ENCODE measurements at places on chromosomes 6 and 20.

DNA sequence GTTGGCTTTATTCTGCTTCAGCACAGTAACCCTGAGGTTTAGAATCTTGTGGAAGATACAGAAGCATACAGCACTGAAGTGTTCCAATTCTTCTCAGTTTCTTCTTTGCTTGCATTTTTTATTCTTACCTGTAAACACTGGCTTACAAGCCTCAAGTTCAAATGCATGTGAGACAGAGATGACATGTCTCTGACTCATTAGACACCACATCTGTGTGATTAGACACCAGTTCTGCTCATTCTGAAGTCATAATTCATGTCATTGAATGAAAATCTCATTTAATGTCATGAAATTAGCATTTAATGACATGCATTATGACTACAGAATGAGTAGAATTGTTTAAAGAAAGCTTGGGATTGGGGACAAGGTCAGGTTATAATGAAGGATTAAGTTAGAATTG, 5.8 kb downstream of the GZF1 start:
- DNase-seq: no peak

GRCh38 chr20:63032861-63033793, 26.4 kb upstream of the BHLHE23 start:
- no peak for DNase-seq

DNA sequence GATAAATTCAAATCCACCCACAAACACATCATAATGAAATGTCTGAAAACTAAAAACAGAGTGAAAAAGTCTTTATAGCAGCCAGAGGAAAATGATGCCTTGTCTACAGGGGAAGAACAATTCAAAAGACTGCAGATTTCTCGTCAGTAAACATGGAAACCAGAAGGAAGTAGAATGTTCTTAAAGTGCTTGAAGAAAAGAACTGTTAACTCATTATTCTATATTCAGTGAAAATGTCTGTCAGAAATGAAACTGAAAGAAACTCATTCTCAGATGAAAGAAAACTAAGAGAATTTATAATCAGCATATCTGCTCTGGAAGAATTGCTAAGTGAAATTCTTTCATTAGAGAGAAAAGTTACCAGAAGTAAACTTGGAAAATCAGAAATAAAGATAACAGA, 416.1 kb downstream of the TBC1D32 start:
- DNase-seq: no peak

- no peak for DNase-seq
These were observed 592.3 kb downstream of the FRK start for GRCh38 chr6:115468272-115469005.

DNA sequence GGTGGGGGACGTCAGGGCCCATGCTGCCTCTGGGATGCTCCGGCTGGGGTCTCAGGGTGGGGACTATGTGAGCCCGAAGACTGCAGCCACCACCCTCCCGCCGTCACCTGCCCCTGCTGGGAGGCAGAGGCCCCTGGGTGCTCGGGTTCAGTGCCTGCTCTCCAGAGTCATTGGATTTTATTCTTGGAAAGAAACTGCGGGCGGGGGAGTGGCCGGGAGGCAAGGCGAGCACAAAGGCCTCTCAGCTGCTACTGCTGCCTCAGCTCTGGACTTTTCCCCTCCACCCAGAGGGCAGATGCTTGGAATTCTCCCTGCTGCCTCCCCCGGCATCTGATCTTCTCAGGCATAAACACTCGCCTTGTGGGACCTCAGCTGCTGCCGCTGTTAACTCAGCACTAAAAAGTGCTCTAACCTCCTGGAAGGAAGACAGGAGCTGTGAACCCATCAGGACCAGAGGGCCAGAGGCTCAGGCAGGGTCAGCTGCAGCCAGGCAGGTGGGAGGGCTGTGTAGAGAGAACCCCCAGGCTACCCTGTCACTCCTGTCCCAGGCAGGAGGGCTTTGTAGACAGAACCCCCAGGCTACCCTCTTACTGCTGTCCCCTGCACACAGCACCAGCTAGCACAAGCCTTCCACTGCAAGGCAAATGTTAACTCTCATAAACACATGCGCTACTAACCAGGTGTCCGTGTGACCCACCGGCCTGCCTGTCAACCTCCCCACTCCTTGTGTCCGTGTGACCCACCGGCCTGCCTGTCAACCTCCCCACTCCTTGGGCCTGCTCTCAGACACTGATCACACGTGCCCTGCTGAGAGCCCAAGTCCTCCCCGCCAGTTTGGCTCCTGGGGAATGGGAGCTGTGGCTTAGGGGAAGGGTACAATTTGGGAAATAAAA, 9.4 kb upstream of the FRMD1 start:
- DNase-seq: no peak

DNA sequence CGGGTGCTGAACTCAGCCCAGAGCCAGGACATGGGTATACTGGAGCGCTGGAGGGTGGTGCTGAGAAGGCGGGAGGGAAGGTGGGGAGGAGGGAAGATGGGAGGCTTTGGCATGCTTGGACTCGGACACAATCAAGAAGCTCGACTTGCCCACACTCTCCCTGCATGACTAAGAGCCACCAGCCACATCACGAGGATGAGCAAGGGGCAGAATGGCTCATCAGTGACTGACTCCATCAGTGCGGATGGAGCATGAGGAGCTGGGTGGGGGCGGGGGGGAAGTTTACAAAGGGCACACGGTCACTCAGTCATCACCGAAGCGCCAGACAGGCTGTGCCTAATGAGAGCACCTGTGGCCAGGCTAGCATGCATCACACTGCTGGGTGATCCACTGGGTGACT, 222.8 kb downstream of the KIF16B start:
- no peak for DNase-seq

DNA sequence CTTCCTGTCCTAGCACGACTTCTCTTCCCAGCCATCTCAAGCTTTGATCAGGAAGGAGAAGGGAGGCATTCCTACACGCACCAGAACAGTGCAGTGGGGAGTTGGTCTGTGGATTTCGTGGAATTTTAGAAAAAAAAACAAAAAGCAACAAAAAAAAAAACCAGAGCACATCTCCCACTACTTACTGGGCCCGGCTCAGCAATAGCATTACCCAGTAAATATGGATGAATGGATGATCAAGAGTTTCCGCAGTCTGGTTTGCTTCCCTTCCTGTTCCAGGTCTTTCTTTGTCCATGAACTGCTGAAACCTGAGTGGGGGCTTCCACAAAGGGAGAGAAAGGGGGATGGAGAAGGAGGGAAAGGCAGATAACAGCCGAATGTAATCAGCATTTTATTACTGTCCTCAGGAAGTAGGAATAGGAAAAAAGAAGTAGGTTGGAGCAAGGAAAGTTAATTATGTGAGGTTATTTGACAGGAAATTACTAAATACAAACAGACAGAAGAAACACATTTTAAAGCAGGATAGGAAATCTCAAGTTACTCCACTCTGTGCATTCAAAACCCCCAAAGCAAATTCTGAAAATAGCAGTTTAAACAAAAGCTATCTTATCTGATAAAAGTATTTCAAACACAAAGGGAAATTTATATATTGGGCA, 349.0 kb downstream of the PRL start:
- DNase-seq: no peak

DNA sequence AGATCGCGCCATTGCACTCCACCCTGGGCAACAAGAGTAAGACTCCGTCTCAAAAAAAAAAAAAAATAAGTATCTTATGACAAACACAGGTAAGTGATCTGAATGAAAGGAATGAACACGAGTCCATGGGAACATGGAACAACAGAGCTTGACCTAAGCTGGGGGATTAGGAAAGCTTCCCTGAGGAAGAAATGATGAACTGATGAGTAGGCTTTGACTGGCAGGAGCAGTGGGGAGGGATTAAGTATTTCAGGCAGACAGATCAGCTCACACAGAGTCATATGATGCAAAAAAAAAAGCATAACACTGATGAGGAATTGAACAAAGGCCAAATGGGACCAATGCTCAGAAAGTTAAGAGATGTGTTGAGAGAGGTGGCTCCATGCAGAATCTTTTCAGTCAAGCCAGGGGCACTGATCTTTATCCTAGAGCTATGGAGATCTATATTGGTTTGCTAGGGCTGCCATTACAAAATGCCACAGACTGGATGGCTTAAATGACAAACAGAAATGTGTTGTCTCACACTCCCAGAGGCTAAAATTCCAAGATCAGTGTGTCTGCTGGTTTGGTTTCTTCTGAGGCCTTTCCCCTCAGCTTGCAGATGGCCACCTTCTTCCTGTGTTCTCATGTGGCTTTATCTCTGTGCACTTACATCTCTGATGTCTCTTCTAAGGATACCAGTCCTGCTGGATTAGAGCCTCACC, 85.6 kb downstream of the ANKRD6 start:
- DNase-seq: no peak

- no peak for DNase-seq
These were observed 100.5 kb upstream of the HMGCLL1 start for GRCh38 chr6:55679503-55679902.

GRCh38 chr6:40705354-40705753, 118.2 kb upstream of the LRFN2 start:
- no peak for DNase-seq

DNA sequence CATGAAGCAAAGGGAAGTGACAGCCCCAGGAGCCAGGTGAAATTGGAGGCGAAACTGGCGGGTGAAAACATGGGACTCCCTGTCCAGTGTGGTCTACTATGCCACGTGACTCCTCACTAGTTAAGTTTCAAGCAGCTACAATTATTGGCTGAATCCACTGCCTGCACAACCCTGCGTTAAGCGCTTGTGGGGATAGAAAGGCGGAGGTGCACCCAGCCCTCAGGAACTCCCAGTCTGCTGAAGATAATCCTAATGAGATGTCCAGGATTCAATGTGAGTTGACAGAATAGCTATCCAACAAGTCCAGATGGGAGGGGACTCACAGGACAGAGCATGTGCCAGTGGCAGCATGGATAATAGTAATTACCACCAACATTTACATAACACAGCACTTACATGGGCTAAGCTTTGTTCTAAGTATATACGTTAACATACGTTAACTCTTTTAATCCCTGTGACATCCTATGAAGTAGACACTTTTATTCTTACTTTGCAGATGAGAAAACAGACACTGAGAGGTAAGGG, 1.8 kb downstream of the MOCS1 start:
- no peak for DNase-seq

DNA sequence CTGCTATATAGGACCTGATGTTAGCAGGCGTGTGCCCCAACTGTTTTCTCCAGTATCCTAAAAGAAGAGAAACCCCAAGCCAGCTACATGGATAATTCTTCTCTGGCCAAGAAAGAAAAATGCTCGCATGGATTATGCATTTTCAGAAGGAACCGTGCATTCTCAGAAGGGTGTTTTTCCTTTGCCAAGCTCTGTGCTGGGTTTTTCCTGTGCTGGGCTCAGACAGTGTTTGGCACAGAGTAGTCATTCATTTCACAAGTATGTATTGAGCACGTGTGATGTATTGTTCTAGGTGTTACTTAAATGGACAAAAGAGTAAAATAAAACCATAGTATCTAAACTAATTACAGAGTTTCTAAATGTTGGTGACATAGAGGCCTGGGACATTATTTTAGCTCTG, 62.7 kb upstream of the ZNF133 start:
- no peak for DNase-seq

DNA sequence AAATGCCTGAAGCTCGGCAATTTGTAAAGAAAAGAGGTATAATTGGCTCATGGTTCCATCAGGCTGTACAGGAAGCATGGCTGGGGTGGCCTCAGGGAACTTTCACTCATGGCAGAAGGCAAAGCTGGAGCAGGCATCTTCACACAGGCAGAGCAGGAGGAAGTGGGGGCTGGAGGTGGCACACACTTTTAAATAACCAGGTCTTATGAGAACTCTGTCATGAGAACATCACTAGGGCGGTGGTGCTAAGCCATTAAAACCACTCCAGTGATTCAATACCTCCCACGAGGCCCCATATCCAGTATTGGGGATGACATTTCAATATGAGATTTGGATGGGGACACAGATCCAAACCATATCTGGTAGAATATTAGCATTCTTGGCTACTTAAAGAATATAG, 345.2 kb downstream of the ARHGAP18 start:
- DNase-seq: no peak

DNA sequence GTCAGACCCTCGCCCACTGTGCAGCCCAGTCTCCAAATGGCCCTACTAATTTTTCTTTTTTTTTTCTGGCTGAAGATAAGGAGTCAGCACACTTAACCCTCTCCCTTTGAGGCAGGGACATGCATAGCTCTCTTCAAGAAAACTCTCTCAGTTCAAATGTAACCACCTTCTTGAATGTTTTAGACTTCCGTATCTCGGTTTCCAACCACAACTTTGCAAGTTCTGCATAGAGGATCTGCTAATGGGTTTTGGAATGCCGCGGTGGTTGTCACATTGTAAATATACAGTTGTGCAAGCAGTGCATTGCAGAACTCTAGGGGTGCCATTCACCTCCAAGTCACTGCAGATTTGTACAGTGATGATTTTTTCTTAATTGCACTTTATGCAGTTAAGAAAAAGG, 59.4 kb upstream of the SLC35B3 start:
- DNase-seq: no peak

DNA sequence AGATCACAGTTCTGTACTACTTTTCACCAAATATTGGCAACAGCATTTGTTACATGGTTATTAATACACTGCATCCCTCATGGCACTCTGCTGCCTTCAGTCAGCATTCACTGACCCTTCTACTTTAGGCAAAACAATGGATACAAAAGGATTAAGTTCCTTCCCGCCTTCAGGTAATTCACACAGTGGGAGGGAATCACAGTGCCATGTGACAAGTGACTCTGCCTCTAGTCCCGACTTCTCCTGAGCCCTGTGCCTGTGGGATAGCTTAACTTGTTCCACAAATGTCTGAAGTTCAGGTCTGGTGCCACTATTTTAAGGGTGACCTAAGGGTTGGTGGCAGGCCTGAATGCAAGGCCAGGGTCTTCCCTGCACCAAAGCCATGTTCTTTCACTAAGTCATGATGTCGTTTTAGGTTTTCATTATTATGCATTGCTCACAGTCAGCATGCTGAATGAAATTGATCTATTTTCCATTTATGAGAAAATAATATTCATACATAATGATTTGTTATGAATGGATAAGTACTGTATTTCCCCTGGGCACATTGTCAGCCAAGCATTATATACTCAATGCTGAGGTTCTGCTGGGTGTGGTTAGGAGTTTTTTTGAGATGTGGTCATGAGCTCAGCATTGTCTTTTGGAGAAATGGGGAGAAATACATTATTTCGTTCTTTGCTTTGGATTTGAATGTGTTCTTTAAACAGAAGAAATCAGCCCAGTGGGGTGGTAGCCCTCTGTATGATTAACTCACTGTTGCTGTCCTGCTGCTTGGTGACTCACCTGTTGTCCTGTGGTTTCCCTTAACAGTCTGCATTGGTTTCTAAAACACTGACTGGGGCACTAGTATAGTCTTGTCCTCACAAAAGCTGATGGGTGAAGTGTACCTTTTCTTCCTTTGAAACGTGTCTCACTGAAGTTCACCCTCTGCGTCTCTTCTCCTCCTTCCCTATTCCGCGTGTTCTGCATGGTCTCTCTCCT, 66.4 kb downstream of the AFDN start:
- DNase-seq: no peak

DNA sequence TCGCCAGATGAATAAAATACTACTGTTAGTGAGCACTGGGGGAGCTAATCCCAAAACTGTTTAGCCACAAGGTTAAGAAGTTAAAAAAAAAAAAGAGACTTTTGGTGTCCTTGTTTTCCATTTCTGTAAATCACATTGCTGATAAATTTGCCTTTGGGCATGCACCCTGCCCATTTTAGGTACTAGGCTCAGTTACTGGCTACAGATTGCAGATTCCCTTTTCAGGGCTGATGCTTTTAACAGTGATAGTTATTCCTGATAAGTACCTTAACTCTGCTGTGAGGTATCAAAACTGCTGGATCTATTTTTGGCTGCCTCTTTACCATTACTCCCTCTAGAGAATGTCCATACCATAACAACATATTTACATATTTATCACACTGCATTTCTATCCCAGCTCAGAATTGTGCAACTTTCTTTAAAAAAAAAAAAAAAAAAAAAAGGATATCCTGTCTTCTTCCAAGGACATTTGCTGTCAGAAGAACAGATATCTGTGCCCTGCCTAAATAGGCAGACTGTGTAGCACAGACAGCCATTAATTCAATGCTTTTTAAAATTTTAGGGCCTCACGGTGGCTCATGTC, 94.5 kb downstream of the SSR1 start:
- no peak for DNase-seq
